Mesothelial cell of epicardium (in vitro differentiated cells): ENCODE measurements at places on chromosomes 6 and 20.
A peak's percentile ranks its signal among the peaks of the same experiment; 100 is the strongest.

GRCh38 chr20:49810491-49811190 lies 2.0 kb upstream of the SLC9A8 start:
- DNase-seq, result no peak

DNA sequence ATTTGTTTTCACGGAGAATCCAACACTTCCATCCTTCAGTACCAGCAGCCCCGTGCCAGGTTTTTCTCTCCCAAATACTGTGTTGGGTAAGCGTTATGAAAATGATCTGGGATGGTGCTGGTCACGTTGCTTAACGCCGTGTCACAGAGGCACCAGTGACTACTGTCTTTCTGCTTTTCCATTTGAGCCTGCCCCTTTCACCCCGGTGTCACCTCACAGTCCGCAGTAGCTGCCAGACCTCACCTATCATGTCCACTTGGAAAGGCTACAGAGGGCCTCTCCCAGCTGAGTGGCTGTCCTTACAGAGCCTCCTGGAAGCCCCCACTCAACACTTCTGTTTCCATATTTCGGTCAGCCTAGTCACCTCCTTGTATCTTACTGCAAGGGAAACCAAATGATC lies 176.5 kb upstream of the ARID1B start:
- no peak for DNase-seq

DNA sequence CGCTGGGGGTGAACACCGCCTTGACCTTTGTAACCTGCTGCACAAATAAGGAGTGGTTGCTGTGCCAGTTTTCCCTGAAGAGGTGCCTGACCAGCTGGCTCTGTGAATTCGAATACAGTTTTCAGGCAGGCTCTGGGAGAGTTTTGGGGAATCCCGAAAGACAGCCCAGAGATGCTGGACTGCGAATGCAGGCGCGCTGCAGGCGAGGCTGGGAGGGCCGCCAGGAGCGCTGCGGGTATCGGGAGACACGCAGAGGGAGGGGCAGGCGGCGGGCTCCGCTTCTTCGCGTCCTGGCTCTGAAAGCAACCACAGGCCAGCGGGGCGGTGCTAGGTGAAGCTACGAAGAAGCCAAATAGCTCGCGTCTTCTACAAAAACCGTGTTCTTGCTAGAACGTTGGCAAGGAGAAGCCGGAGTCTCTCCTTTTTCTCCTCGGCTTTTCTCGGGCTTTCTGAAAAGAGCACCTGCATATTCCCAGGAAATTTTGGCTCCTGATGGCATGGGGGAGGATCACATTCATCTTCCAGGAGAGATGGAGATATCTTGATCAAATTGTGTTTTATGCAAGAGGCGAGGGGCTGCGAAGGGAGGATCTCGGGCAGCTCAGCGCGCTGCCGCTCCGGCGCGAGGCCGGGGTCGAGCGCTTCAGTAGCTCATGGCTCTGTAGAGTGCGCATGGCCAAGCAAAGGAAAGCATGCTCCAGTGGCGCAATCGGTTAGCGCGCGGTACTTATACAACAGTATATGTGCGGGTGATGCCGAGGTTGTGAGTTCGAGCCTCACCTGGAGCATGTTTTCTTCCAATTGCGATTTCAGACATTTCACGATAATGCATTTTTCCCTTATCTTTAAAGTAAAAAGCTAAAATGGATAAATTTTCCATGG lies 158.1 kb upstream of the ZNF184 start:
- peak; percentile 69 for DNase-seq

DNA sequence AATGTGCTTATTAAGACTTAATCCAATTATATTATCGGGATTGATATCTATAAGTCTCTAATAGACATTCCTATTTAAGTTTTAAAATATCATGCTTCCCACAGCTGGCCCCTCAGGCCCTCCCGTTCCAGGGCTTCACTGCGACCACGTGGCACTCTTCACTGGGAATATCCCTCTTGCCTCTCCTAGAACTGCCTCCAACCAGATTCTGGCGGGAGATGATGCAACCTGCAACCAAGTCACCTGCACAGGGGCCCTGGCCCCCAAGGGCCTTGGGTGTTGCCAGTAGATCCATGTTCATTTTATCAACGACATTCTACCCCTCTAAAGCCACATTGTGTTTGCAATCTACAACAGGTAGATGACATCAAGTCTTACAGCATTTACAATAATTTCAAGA lies 18.4 kb upstream of the RAMACL start:
- DNase-seq, result no peak

- no peak for DNase-seq
These were observed 376.1 kb downstream of the UTRN start for GRCh38 chr6:144661116-144661806.

DNA sequence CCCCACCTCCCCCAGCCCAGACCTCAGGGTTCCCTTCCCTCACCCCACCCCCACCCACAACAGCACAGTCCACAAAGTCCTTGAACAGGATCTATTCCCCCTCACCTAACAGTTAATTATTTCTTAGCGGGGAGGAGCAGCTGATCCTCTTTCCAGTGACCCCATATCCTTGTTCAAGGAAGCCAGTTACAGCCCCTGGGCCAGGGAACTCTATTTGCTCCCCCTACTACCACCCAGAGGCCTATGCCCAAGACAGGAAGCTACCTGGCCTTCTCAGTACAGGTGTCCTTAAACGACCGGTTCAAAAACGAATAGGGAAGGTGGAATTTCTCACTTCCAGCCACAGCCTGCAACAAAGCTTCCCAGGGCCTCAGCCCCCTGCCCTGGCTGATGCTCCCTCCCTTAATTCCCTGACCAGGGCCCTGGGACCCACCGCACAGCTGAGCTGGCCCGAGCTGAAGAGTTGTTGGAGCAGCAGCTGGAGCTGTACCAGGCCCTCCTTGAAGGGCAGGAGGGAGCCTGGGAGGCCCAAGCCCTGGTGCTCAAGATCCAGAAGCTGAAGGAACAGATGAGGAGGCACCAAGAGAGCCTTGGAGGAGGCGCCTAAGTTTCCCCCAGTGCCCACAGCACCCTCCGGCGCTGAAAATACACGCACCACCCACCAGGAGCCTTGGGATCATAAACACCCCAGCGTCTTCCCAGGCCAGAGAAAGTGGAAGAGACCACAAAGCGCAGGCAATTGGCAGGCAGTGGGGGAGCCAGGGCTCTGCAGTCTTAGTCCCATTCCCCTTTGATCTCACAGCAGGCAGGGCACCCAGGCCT lies 778 bp downstream of the MCCD1 start:
- no peak for DNase-seq

GRCh38 chr20:63889241-63890200 lies 5.4 kb upstream of the DNAJC5 start:
- no peak for DNase-seq

DNA sequence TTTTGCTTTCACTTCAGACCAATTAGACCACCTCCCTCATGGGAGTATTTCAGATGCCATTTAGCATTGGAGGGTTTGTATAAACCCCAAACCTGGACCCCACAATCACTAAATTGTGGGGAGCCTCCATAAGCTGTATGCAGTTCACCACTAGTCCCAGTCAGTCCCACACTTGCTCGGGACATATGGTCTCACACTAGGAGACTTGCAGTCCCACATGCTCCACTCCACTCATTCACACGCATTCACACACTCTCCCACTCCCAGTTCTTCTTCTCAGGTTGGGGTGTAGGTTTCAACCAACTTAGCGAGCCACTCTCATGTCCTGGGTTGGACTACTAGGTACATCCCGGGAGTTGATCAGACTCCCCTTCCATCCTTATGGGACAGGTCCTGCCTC lies 84.5 kb upstream of the GPR6 start:
- no peak for DNase-seq

DNA sequence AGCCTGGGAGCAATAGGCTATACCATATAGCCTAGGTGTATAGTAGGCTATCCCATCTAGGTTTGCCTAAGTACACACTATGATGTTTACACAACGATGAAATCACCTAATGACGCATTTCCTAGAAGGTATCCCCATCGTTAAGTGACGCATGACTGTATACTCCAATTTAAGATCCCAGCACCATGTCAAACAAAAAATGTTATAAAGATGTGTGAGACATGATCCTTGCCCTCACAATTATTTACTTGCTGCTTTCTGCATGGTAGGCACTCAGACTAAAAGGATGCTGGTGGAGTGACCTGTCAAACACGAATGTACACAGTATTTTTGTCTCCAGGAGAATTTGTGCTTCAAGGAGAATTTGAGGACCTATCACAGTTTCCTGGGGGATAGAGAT lies 32.3 kb downstream of the SNAP25 start:
- no peak for DNase-seq

- no peak for DNase-seq
These were observed 352.7 kb downstream of the SMOC2 start for GRCh38 chr6:168793649-168794048.
